ENCODE measurements at places on chromosomes 11 and 22.

GRCh38 chr11:110645253-110645652, 67.0 kb downstream of the ARHGAP20 start:
- DNase-seq: no peak

DNA sequence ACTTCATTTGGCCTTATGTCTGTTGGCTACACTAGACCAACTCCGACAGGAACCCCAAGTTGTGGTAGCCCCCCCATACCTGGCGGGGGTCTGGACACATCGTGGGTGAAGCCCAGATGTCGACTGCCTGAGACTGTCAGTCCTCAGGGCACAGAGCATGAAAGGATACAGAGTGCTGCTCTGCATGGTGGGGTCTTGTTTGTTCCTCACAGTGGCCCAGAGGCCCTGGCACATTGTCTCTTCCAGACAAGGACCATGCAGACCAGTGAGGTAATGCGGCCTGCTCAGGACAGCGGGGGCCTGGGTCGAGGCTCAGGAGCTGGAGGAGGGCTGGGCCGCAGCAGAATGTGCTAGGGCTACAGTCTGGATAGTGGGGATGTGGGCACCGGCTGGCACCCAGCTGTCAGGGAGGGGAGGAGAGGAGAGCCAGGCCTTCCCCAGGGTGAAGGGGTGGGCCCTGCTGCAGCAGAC, 14.6 kb downstream of the CAPN5 start:
- no peak for DNase-seq

DNA sequence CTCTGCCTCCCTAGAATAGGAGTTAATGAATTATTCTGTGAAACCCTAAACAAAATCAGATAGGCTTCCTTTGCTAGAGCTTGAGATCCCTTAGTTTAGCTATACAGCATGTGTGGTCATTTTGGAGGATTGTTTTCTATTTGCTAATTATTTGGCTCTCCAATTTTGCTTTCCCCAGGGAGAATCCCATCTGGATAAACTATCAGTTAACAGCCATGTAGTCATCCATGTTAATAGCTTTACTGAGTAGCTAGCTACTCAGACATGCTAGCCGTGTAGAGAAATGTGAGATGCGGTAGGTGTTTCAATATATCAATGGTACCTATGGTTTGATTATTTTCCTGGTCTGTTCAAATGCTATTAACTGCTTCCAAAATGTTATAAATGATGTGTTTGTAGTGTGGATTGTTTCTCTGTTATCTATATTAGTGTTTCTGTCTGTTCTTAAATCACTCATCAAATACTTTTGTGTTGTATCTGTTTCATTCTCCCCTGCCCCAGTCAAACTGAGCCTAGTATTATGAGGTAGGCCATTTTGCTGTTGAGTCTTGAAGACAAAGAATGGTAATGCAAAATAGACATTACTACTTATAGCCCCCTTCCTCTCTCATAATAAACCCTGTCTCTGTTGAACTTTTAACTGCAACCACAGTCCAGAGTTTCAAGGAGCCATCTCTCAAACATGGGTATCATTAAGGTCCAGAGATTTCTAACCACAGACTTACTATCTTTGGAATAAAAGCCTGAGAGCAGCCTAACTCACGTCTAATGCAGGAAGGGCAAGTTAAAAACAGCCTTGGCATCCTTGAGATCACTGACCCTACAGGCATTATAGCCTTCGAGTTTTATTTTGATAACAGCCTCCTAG, 56.1 kb upstream of the GRAMD1B start:
- no peak for DNase-seq

DNA sequence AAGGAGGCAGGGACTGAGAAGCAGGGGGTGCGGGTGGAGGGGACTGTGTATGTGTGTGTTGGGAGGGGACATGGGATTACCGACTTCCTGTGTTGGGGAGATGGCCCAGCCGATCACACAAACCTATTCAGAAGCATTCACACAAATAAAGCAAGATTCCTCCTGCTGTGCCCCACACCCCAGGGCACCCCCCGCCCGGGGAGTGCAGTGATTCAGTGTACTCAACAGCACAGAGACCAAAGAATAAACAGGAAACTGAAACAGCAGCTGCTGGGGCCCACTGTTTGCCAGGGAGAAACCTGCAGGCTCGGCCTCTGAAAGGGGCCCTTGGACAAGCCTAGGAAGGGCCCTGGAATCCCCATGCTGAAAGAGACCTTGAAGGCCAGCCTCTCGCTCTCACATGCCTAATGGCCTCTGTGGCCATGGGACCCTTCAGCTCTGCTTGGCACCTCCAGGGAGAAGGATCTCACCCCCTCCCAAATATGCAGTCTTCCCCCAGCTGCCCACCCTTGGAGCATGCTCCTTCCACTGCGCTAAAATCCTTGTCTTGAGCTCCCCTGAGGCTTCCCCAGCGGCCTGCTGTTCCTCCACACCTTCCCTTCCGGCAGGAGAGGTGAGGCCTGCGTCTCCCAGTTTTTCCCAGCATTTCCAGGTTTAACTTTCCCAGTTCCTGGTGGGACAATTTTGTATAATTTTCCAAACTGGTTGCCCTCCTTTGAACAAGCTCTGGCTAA, 72.9 kb downstream of the CSNK2A3 start:
- peak; percentile 2 for DNase-seq

GRCh38 chr11:61277186-61278000, 17.7 kb downstream of the VWCE start:
- no peak for DNase-seq

DNA sequence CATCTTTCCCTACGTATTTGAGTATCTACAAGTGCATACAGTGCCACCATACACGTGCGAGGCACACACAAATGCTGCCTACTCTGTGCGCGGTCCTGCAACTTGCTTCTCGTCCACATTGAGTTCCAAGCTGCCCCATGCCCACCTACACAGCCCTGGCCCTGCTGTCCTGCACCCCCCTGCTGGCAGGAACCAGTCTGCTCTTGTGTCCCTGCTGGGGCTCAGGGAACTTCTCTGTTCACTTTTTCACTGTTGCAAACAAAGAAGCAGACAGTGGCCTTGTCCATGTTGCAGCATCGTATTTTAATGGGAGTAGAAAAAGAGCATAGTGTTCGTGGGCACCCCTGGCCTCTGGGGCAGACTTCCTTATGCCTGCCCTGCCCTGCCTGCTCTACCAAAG, 14.0 kb downstream of the CPT1A start:
- no peak for DNase-seq

- DNase-seq: no peak
Measured at GRCh38 chr11:27616711-27617110, 83.5 kb downstream of the BDNF start.

GRCh38 chr11:48032721-48033120, 52.4 kb downstream of the PTPRJ start:
- DNase-seq: no peak

GRCh38 chr22:38051261-38051660, 5.9 kb upstream of the PICK1 start:
- DNase-seq: no peak

DNA sequence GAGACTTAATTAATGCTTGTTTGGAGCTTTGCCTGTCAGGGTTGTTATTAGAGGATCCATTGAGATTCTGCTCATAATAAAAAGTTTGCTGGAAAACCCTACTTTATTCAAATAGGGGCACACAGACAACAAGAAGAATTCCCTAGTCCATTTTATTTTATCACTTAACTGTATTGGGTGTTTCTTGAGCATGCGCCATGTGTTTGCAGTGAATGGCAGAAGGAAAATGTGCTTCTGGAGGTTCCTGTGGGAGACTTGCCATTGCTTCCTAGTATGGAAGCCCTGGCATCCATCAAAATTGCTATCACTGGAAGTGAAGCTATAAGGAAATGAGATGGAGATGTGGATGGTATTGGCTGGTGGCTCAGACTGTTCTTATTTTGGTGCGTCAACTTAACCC, 106.6 kb upstream of the GALNT18 start:
- no peak for DNase-seq

DNA sequence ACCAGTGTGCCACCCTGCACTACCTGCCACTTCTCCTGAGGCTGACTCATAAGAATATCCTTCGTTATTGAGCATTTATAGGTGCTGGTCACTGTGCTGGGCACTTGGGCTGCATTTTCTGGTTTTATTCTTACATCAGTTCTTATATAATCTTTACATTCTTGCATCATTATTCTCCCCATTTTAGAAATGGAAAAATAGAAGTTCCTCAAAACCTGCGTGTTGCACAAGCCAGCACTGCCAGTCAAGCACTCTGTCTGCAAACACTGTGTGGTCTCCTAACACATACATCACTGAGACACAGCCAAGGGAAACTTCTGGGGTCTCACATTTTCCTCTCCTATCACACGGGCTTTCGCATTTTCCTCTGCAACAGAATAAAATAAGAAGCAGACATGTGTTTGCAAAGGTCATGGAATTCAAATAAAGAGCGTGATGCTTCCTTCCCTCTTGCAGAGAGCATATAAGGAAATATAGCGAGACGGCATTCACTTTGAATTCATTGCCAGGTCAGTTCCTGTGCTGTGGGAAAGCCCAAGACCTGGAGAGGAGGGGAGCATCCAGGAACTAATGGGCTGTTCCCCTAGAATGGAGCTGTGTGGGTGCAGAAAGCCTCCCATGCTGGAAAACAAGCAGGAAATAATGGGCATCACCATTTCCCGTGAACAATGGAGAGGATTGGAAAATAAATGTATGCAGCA, 73.9 kb upstream of the SEZ6L start:
- DNase-seq: no peak

- DNase-seq: no peak
Measured at GRCh38 chr22:41561335-41561734, 525 bp downstream of the CSDC2 start.

- no peak for DNase-seq
Measured at GRCh38 chr11:12746593-12747097, 72.4 kb downstream of the TEAD1 start.

GRCh38 chr11:72668629-72669347, 5.4 kb downstream of the PDE2A start:
- no peak for DNase-seq

- DNase-seq: no peak
Measured at GRCh38 chr11:11780858-11781257, 60.9 kb upstream of the USP47 start.

- DNase-seq: peak; percentile 56
Measured at GRCh38 chr22:46737105-46737975, 712 bp downstream of the CERK start.
